Nucleus accumbens (tissue), 56 donors: ENCODE measurements at places on chromosomes 2 and 18.

DNA sequence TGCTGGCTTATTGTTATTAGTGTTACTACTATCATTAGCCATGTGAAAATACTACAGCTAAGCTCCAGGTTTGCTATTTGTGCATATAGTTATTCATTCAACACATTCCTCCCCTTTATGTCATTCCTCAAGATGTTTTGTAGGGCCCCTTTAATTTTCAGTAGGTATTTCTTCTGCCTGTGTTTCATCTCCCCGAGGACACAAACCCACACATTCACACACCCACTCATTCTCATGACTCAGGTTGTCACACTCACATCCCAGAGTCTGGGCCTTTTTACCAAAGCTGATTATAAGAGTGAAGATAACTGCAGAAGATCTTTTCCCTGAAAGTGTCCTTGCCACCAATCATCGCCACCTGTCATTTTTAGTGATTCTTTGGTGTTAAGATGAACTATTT, 68.6 kb upstream of the SPOPL start:
- DNase-seq, result peak; percentile 47

GRCh38 chr18:24381126-24381525, 16.5 kb downstream of the OSBPL1A start:
- DNase-seq, result no peak

- DNase-seq, result no peak
Observed at GRCh38 chr2:9498210-9498609, 23.9 kb downstream of the IAH1 start.

DNA sequence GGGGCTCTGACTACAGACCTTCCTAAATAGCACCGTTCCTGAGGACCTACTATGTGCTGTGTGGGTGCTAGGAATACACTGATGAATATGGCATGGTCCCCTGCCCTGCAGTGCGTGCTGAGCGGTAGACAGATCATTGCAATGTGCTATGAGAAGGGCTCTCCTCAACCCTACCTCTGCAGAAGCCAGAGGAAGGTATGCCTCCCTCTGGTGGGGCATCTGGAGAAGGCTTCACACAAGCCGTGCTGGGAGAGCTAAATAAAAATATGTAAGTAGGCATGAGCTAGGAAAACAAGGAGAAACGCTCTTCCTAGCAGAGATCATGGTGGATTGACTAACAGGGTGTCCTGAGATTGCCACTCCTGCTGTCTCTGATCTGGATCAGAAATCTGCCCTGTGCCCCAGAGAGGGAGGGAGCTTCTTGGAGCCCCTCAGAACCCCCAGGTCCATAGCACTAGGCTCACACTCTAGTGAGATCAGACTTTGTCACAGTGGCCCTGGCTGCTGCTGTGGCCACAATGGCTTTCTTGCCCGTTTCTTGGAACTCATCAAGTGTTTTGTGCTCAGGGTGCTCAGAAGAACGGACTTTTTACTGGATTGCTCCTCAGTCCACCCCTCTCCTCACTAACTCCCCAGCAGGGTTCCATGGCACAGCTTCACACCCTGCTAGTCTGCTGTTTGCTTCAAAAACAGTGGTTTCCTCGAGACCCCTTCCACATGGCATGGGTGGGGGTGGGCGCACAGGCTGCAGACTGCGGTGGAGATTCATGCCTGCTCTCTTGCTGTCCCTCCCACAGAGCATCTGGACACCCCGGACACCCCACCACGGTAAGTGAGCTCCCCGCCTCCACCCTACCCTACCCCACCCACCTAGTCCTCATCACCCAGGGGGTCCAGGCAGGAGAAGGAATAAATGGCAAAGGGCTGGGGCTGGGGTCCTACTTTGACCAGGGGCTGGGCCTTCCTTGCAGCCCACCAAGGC, 14.2 kb downstream of the SIGLEC15 start:
- DNase-seq, result no peak

- DNase-seq, result no peak
Observed at GRCh38 chr18:64692826-64693225, 543.9 kb upstream of the LINC00305 start.

DNA sequence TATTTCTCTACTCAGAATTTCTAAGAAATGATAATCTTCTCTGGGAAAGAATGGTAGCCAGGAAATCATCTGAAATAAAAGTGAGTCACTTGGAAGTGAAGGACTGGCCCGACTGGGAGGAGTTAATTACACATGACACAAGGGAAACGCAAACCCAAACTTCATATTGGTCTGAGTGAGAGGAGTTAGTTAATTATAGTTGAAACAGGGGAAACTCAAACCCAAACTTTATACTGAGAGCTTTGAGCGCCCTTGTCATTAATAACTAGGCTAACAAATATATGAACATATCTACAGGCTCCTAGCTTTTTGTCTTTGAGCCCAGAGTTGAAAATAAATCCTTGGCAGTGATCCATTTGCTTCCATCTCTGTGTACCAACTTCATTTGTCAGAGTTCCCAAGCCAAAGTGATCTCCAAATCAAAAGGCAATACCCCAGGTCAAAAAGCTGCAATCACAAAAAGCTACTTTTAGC, 187.8 kb upstream of the COL3A1 start:
- no peak for DNase-seq

GRCh38 chr2:182642328-182642727, 73.7 kb upstream of the DNAJC10 start:
- no peak for DNase-seq

- DNase-seq, result no peak
Observed at GRCh38 chr2:202046572-202046971, 12.9 kb downstream of the FZD7 start.

DNA sequence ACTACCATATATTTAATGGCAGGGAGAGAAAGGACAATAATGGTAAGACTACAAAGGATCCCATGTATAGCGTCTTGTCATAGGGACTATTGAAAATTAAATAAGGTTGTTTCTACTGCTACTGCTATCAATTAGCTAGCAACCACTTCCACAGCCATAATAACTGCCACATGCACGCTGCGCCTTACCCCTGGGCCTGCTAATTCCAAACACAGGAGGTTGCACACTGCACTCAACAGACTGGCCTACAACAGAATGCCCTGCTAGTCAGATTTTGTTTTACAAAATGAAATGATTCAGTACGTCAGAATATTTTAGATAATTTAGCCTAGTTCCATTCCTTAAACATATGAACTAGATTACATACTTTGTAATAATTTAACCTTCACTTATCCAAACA, 121.0 kb upstream of the SMAD7 start:
- DNase-seq, result no peak

- no peak for DNase-seq
Observed at GRCh38 chr2:240586919-240587800, 626 bp downstream of the CAPN10 start.

- DNase-seq, result no peak
Observed at GRCh38 chr2:202267495-202267894, 1.9 kb downstream of the NOP58 start.

GRCh38 chr2:56357655-56358295, 174.0 kb downstream of the CCDC85A start:
- no peak for DNase-seq

GRCh38 chr2:162989507-162989906, 150.9 kb upstream of the KCNH7 start:
- no peak for DNase-seq

GRCh38 chr18:74454279-74454751, 2.8 kb downstream of the DIPK1C start:
- DNase-seq, result peak; percentile 44

- DNase-seq, result no peak
Observed at GRCh38 chr2:138469411-138469810, 32.2 kb upstream of the SPOPL start.

DNA sequence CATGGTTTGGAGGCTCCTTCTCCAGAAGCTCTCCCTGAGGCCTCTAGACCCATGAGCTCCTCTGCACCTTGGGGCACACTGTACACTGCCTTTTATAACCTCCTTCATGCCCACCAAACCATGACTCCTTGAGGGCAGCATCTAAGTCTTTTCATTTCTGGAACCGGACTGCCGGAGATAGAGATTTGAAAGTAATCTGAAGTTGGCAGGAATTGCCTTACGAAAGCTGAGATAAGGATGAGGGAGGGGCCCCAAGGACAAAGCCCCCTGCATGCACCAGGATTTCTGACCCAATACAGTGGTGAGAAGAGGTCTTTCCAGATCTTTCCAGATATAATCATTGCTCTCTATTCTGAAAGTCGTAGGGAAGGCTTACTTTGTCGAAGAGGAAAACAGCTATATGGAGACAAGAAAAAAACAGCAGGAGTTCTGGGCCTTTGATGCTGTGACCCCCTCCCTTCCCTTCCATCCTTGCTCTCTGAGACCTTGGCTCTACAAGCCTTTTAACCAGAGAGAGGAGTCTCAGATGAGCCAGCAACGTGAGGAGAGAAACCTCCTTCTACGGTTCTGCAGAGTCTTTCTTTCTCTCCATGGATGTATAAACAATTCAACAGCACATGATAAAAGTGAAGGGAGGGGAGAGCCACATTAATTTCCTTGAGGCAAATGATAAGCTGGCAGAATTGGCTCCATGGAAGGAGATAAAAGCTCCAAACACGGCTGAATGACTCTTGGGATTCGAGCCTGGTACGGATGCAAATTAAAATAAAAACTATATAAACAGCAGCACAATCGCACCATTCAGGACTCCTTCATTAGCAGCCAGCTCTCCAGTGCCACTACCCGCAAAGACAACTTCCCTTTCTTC, 88.0 kb upstream of the RTN4 start:
- peak; percentile 50 for DNase-seq

DNA sequence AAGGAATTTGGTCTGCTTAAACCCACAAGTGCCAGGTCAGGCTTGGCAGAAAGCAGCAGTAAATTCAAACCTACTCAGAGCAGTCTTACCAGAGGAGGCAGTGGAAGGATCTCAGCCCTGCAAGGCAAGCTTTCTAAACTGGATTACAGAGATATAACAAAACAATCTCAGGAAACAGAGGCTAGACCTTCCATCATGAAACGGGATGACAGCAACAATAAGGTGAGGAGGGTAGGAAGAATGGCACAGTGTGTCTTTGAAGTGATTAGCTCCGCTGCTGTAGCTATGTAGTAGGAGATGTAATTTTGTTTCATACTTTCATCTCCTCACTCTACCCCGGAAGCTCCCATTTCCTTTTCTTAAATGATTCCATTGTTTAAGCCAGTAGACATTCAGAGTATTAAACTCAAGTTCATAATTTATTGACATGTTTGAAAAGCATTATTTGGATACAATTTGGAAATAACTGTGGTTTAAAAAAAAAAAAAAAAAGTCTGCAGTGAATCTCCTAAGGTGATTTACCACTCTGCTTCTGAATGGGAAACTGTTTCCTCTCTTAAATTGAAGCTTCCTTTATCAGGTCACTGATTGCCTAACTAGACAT, 29.4 kb upstream of the DYSF start:
- no peak for DNase-seq

DNA sequence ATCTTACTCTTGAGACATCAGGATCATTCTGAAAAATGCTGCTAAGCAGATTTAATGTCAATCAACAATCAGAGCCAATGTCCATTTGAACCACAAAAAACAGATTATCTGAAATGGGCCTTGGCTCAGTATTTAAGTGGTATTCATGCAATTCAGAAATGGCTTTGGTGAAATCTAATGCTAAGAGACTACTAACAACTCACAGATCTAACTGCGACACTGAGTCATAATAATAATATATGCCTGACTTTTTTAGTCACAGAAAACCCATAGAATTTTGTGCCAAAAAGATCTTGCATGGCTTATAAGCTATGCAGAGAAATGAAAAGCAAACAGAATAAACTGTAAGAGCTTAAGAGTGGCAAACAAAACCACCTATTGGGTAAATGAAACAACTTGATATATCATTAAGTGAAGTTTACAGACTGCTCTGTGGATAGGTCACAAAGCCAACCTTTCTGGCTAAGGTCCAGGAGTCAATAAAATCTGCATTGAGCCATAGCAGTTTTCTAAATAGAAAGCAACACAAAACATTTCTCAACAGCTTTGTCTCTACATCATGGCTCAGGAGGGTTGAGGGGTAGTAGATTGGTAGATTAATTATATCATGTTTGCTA, 234.3 kb downstream of the LRATD1 start:
- no peak for DNase-seq

GRCh38 chr2:13003500-13003899, 286.8 kb downstream of the TRIB2 start:
- DNase-seq, result no peak

DNA sequence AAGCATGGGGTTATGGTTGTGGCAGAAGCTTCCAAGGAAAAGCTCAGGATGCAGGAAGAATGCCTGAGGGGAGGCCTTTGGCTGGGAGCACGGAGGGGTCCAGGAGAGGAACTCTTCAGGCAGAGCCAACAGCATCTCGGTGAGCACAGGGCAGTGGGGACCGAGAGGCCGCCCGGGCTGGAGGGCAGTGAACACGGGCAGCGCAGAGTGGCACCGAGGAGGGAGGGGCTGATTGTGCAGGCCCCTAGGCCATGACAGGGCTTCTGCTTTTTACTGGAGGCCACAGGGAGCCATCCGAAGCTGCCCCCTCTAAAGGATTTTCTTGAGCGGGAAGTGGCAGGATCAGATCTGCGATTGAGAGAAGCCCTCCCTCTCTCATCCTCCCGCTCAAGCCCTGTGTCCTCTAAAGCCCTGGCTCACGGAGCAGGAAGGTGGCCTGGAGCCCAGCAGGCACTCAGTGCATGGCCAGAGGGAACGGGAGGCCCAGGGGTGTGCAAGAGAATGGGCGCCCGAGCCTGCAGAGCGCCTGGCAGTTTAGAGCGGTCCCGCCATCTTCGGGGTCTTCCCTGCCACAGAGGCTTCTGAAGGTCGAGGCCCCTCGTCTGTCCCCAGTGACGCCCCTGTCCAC, 110.0 kb upstream of the STON1 start:
- no peak for DNase-seq

GRCh38 chr2:160039166-160039903, 23.1 kb downstream of the PLA2R1 start:
- DNase-seq, result no peak

DNA sequence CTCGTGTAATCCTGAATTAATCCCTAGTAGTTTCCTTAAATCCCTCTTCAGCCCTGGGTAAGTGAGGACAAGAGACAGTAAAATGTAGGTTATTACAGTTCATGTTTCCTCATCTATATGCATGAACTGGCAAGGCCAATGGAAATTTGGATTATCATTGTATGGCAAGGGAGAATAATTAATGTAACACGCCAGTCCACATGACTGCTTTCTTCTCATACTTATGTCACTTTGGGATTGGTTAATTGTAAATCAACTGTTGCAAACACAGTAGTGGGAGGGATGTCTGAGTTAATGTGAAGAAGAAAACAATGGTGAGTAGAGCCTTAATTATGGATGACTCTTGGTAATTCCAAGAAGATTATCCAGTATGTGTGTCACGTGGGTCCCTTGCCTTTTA, 1.7 kb upstream of the SERPINB7 start:
- no peak for DNase-seq

GRCh38 chr18:44946529-44947113, 265.9 kb downstream of the SETBP1 start:
- DNase-seq, result no peak

GRCh38 chr2:27627963-27628766, 647 bp downstream of the CCDC121 start:
- DNase-seq, result no peak

GRCh38 chr2:141323571-141323970, 807.2 kb downstream of the LRP1B start:
- no peak for DNase-seq

GRCh38 chr2:119838179-119838578, 78.5 kb downstream of the PTPN4 start:
- no peak for DNase-seq
